ENCODE measurements at places on chromosomes 13 and 19. TPM values are rescaled to one million over a fixed set of nuclear protein-coding genes. Genes with fewer than 3 reads are reported as not detected.
A peak's percentile ranks its signal among the peaks of the same experiment; 100 is the strongest.

- no peak for DNase-seq
Observed at GRCh38 chr13:34513526-34513925, 428.5 kb upstream of the NBEA start.

GRCh38 chr13:49853535-49853934 is 61.1 kb upstream of the KPNA3 start:
- no peak for DNase-seq

GRCh38 chr19:34504273-34504808 is 22.8 kb downstream of the WTIP start:
- DNase-seq, result no peak

DNA sequence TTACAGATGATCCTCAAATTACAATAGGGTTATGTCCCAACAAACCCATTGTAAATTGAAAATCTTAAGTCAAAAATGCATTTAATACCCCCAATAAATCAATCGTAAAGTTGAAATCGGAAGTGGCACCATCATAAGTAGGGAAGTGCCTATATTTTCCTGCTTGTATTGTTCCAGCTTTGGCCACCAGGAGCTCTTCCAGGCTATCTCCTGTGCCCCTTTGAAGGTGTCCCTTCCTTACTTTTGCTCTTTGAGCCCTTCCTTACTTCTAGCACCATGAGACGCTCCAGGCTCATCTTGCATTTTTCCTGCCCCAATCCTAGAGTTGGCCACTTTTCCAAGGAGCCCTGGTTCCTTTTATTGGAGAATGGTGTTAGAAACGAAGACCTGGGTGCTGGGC is 163.0 kb upstream of the TSC22D1 start:
- DNase-seq, result no peak

DNA sequence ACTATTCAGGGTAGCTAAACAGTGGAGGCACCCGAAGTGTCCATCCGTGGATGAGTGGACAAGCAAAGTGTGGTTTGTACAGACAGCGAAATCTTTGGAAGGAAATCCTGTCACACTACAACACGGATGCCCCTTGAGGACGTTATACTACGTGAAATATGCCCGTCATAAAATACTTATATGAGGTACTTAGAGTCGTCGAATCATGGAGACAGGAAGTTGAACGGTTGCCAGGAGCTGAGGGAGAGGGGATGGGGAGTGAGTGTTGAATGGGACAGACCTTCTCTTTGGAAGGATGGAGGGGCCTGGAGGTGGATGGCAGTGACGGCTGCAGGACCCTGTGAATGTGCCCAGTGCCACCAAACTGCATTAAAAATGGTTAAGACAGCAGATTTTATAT is 11.6 kb downstream of the ATP4B start:
- DNase-seq, result no peak

DNA sequence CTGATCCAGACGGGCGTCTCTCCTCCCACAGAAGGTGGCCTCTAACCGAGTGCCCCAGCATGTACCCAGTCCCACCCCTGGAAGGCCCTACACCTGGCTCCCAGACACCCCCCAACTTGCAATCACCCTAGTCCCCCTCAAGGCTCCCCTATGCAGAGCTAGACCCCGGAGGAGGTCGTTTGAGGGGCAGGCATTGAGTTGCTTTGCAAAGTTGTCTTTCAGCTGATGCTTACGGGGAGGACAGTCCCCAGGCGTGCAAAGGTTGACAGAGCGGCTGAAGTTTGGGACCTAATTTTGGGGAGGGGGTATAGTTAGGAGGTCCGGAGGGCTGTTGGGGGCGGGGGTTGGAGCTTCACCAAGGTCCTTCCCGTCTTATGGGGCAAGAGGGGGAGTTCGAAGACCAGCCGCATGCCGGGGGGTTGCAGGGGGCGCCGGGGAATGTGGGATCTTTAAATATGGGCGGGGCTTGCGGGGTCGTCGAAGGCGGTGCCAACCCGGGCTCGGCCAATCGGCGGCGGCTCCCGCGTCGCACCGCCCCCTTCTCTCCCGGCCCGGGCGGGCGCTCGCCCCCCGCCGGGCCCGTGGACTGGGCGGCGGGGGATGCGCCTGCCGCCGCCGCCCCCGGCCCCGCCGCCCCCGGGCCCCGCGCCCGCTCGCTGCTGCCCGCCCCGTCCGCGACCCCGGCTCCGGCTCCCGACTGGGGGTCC is at the start of gene KCNN1:
Gene KCNN1 (plus strand): TSS at position 558 of the 707 bp plus-strand sequence. CDS start 6,782 bp downstream, outside the sequence.
- no peak for DNase-seq

Gene FLT3LG
- total RNA-seq, result 3.6 TPM

GRCh38 chr13:80444240-80445015 is 103.5 kb upstream of the SPRY2 start:
- DNase-seq, result no peak

DNA sequence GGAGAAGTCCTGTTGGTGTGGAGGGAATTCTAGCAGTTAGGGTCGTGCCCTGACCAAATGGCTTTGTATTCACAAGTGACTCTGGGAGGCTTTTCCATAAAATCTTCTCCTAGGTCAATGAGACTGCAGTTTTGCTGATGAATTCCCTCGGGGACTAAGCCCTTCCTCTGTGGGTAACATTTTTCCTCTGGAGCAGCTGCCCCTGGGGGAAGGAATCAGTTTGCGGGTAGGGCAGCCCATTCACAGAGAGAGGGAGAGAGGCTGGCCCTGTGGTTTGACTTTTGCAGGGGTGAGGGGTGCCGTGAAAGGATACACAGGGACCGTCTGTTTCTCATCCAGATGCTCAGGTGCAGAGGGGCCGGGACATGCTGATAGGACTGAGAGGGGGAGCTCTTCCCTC is 67.3 kb downstream of the ERICH6B start:
- no peak for DNase-seq

DNA sequence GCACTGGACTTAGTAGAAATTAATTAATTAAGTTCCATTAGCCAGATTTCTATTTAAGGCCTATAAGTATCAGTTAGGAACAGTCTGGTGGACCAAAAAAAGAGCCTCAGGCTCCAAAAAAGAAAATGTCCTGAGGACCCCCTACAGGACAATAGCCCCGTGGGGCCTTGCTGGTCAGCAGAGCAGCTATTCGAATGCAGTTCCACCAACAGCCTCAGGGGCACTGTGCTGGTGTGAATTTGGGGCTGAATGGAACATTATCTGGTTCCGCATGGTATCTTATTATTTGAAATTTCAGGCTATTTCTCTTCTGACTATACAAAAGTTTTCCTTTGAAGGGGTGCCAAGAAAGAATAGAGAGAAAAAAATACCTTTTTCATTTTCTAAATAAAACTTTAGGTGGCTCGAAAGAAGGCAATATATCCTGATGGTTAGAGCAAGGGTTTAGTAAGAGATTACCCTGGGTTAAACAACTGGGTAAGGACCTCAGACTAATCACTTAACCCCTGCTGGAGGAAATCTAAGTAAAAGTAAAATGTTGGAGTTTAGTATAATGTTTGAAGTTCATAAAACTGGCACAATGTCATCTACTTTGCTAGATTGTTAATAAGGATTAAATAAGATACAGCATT is 147.2 kb downstream of the MIPEP start:
- no peak for DNase-seq

DNA sequence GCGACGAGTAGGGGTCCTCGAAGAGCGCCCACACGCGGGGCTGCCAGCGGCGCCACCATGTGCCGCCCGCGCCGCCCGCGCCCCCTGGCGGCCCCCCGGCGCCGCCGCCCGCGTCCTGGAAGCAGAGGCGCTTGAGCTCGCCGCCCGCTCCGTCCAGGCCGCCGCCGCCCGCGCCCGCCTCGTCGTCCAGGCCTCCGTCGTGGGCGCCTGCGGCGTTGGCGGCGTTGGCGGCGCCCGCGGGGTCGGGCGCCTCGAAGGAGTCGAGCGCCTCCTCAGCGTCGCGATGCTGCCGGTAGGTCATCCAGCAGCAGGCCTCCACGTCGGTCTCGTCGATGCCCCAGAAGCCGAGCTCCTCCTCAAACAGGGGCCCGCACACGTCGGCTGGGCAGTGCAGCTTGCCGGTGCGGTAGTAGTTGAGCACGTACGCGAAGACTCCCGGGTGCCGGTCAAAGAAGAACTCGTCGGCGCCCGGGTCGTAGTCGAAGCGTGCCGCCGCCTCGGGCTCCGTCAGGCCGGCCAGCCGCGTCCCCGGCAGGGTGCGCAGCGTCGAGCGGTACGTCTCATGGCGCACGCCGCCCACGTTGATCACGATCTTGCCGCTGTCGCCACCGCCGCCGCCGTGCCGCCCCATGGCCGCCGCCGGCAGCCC is 829 bp downstream of the KCNC3 start:
- DNase-seq, result no peak

Gene CLEC17A
- not detected for total RNA-seq

GRCh38 chr19:16373532-16373931 is 48.9 kb downstream of the KLF2 start:
- DNase-seq, result peak; percentile 62

- no peak for DNase-seq
Observed at GRCh38 chr13:102484329-102484728, 82.5 kb upstream of the FGF14 start.

Gene CYP4F8
- not detected for total RNA-seq

Gene UGGT2
- total RNA-seq, result 8.6 TPM

- peak; percentile 97 for DNase-seq
Observed at GRCh38 chr19:16572332-16573211, at the start of gene SLC35E1. TSS of gene SLC35E1 (minus strand) at chr19:16572415. CDS start at chr19:16572364, 51 bp downstream.

DNA sequence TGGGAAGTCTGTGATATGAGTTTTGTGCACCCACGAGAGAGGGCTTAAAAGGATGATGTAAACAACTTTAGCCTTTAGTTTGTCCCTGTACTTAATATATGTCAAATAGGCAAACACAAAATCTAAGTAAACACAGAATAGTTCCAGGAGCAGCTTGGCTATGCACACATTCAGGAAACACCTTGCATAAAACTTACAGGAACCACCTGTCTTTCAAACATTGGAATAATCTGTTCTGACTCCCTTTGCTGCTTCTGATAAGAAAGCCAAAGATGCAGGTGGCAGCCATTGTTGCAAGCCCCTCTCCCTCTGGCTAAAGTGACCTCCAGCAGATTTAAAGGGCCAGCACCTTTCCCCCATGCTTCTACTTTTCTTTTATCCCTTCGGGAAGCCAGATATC is 4.7 kb downstream of the EEF1AKMT1 start:
- DNase-seq, result no peak

DNA sequence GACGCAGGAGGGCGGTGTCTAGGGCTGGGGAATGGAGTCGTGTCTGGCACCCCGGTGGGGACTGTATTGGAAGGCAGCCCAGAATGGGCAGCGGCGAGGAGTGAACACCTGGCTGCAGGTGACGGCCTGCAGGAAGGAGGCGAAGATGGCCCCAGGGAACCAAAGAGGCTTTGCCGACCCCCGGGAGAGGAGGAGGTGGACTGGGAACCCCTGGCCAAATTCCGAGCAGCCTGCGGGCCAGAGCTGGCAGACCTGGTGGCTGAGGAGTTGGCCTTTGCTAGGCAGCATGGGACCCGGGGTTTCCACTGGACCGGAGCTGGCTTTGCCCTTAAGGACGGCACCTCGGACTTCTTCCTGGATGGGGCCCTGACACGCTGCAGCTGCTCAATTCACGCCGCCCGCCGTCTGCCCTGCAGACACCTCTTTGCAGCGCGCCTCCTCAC is 25.9 kb downstream of the ZSWIM9 start:
- peak; percentile 45 for DNase-seq

GRCh38 chr13:53839461-53839860 is 810.8 kb downstream of the OLFM4 start:
- DNase-seq, result no peak

DNA sequence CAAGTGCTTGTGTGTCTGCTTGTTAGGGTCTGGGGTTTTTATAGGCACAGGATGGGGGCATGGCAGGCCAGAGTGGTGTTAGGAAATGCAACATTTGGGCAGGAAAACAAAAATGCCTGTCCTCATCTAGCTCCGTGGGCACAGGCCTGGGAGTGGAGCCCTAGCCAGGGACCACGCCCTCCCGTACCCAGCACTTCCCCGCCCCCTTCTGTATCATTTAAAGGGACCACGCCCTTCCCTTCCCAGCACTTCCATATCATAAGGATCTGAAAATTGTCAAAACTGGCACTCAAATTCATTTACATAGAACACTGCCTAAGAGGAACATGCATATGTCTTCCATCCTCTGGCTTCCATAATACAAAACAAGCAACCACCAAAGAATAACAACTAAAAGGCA is 185.8 kb downstream of the B3GLCT start:
- DNase-seq, result no peak

DNA sequence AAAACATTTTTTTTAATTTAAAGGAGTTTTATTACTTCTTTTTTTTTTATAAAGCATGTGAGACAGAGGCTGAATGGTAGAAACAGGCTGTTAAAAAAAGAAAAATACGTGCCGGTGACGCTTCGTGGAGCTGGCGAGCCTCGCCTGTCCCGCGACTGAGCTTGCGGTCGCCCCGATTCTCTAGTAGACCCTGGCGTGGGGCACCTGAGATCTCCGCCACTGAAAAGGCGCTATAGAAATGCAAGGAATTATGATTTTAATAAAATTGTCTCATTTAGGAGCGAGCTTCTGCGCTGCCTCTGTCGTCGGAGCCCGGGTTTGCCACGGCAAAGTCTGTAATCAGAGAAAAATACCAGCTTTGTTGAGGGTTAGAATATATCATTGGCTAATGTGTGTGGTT is 18.4 kb downstream of the NFIX start:
- no peak for DNase-seq

Gene KLK2
- not detected for total RNA-seq

DNA sequence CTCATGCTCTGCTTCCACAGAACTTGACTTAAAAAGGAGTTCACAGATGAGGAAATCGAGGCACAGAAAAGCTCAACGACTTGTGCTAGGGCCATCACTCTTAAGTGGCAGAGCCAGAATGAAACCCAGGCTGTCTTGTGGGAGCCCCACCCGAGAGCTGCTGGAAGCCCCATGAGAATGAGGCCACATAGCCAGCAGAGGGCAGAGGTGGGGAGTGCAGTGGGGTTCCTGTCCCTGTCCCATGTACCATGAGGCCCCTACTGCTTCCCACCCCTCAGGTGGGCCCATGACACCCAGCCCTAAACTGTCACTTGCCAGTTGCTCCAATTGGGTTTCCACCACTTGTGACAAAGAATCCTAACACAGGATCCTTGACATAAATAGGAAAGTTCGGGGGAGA is 175.9 kb downstream of the IRS2 start:
- DNase-seq, result peak; percentile 70

Gene SIAH3
- not detected for total RNA-seq

GRCh38 chr19:11155373-11156120 is at the start of gene SPC24:
TSS of gene SPC24 (minus strand) at chr19:11155782. CDS start at chr19:11155776, 6 bp downstream.
- DNase-seq, result peak; percentile 97

DNA sequence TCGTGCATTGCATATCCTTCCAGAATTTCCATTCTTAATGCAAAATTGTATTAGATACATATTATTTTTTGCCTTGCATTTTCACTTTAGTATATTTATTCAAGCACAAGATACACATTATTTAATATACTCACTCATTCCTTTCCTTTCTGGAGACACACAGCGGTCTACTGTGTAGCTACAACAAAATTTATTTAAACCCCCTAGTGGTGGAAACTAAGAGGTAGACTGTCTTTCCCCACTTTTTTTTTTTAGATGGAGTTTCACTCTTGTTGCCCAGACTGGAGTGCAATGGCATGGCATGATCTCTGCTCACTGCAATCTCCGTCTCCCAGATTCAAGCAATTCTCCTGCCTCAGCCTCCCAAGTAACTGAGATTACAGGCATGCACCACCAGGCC is 2040.3 kb upstream of the PCDH20 start:
- DNase-seq, result no peak

- DNase-seq, result no peak
Observed at GRCh38 chr13:41909506-41909905, 51.4 kb downstream of the VWA8 start.

Gene IZUMO2
- total RNA-seq, result not detected

GRCh38 chr19:3976495-3977241 is 5.8 kb upstream of the DAPK3 start:
- DNase-seq, result no peak
